Cortex of kidney (tissue), 1 donor: ENCODE measurements at places on chromosomes 7 and 10.

DNA sequence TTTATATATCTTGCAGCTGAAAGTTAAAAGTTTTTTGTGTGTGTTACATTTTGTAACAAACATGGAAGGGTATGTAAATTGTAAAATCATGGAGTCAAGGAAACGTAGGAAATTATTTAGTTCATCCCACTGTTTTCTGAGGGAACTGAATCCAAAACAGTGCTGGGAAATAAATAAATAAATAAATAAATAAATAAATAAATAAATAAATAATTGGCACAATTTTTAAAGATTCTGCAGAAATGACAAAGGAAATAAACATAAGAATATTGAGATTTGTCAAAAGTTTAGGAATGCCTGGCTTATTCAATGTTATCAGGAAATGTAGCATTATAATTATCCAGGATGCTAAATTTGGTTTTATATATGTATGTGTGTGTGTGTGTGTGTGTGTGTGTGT is 91.4 kb upstream of the AGBL3 start:
- no peak for DNase-seq

GRCh38 chr7:86733783-86734182 is 90.1 kb downstream of the GRM3 start:
- no peak for DNase-seq

GRCh38 chr10:65501259-65501658 is 1424.6 kb upstream of the LRRTM3 start:
- DNase-seq, result no peak

DNA sequence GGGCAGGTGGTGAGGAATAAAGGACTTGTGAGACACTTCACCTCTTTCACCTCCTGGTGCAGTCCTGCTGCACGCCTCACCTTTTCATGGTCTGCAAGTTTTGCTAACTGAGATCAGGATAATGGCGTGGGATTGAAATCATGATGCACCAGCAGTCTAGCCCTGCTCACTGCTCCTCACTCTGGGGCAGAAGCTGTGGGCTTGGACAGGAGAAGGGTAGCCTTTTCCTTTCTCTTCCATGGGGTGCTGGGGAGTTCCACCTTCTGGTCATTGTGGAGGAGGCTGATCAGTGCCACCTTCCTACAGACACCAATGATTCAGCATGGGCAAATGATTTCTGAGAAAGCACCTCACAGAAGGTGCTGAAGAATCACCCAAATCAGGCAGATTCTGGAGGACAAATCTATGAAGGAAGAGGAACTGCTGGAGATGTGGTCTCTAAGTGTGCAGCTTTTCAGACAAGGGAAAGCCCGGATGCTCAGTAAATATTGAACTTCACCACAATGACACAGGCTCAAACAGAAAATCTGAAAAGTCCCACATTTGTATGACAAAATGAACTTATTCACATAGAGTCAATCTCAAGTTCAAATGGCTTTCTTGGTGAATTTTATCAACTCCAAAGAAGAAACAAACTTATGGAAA is 19.7 kb downstream of the MBL2 start:
- DNase-seq, result no peak

- DNase-seq, result no peak
Measured at GRCh38 chr7:111239437-111239836, 148.5 kb downstream of the LRRN3 start.

- no peak for DNase-seq
Measured at GRCh38 chr10:107971973-107972372, 807.5 kb upstream of the SORCS1 start.

DNA sequence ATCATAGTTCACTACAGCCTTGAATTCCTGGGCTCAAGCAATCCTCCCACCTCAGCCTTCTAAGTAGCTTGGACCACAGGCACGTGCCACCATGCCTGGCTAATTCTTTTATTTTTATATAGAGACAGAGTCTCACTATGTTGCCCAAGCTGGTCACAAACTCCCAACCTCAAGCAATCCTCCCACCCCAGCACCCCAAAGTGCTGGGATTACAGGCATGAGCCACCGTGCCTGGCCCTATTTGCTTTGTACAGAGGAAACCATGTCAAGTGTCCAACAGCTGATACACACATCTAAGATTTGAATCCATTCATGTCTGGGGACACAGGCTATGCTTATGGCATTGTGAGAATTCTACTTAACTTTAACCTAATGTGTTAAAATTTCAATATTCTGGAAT is 29.9 kb upstream of the MPP7 start:
- no peak for DNase-seq

GRCh38 chr7:131105294-131105798 is 222.3 kb upstream of the MKLN1 start:
- DNase-seq, result no peak

GRCh38 chr10:28470873-28471651 is 61.9 kb upstream of the WAC start:
- DNase-seq, result no peak

DNA sequence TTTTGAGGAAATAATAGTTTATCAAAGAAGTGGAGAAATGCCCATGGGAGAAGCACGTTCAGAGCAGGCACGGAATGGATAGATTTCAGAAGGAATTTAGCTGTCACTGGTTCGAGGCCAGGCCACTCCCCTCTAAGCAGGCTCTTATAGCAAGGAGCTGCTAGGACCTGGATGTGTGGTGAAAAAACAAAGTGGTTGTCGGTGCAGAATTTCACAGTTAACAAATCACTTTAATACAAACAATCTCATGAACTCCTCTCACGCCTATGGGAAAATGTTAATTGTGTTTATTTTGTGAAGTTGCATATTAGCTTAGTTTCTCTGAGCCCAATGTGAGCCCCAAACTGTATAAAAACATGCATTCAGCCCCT is 176.3 kb downstream of the PKD1L1 start:
- no peak for DNase-seq

DNA sequence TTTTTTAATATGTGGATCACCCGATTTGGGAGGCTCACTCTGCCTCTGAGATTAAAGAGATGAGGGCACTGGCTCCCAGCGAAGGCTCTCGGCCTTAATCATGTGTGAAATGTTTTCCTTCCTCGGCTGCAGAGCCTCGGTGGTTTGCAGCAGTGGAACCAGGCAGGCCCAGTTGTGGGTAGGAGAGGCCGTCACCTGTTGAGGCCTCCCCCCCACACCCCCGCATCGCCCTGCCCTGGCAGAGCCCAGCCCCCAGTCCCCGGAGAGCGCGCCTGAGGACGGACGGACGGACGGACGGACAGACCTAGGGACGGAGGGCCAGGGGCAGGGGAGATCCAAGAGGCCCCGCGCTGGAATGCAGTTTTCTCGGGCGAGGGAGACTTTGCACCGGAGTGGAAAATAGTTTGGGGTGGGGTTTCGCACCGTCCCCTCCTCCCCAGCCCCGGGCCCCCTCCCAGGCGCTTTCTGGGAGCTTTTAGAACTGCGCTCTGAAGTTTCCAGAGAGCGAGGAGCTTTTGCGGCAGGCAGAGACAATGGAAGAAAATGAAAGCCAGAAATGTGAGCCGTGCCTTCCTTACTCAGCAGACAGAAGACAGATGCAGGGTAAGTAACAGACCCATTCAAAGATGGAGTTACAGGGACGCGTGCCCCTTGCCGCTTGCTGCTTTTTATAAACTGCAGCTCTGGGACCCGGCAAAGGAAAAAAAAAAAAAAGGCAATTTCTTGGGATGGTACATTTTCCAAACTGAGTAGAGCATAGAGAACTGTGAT is at the start of gene KIAA1217:
KIAA1217 (plus strand) TSS at position 478 of the 771 bp plus-strand sequence; CDS start at position 534, 56 bp downstream.
- no peak for DNase-seq
